Activated CD4-positive, alpha-beta memory T cell treated with anti-CD3 and anti-CD28 coated beads for 36 hours (primary cell): ENCODE measurements at places on chromosomes 1 and 21. TPM values are rescaled to one million over a fixed set of nuclear protein-coding genes. Genes with fewer than 3 reads are reported as not detected.

Gene SERINC2
- total RNA-seq = 0.29 TPM

Gene CYP4B1
- total RNA-seq = not detected

DNA sequence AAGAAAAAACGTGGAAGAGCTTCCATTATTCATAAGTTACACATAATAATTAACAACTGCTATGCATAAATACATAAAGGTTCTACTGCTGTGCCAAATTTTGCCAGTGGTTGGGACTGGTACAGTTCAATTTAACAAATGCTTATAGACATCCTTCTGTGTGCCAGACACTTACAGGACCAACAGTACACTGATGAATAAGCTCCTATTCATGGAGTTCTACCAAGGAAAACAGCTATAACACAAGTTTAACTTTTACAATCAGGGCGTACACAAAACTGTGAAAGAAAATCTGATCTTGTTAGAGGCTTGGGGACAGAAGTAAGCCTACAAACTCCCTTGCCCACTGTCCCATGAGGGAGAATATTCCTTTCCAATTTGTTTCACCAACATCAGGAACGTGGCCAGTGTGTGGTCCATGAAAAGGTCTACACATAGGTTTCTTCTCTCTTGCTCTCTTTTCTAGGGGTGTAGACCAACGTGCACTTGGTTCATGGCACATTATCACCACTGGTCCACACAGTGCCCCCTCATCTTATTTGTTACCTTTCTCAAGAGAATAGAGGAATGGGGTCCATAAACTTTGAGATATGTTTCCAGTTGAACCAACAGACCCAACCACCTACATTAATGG, 10.1 kb downstream of the NRIP1 start:
- DNase-seq = no peak

DNA sequence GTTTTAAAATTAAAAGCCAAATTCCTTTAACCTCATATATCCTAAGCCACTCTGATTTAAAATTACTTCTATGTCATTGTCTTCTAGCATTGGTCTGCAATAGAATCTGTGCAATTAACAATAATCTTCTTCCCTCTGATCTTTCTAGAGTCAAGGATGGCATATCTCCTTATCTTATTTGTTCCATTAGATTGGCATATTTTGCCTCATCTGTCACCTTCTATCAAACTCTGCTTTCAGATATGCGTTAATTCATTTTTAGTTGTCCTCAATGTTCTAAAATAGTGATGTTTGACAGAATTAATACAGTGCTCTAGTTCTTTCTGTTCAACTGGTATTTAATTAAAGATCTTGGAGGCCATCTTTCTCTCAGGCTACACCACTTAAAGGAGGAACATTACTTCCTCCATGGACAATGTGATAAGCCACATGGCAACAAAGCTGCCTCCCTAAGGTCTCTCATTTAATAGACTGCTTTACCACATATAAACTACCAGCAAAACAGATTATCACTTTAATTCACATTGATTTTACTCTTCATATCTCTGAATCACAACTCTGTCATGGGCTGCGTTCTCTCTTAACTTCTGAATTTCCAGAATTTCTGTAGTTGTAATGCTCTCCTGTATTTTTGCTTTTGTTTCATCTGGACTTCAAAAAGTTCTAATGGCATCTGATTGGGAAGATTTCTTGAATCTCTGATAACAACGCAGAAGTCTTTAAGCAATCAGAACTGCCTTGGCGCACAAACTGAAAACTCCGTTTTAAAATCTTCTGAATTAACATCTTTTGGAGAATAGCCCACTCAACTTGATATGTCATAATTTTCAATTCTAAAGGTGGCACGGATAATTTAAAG, 2.8 kb downstream of the NRIP1 start:
- DNase-seq = no peak

Gene LORICRIN
- 0.19 TPM for total RNA-seq

Gene TINAGL1
- total RNA-seq = not detected

GRCh38 chr1:32066489-32066873, 6.3 kb upstream of the TMEM39B start:
- peak; percentile 18 for DNase-seq

- DNase-seq = no peak
Observed at GRCh38 chr21:43910460-43910859, 45.4 kb downstream of the AGPAT3 start.
